Jurkat, Clone E6-1 (cell line): ENCODE measurements at places on chromosomes 6 and 20.

- no peak for DNase-seq
These were observed 463.8 kb downstream of the BMP2 start for GRCh38 chr20:7231303-7231702.

GRCh38 chr6:64090352-64090751 is 454.8 kb downstream of the PHF3 start:
- DNase-seq: no peak

DNA sequence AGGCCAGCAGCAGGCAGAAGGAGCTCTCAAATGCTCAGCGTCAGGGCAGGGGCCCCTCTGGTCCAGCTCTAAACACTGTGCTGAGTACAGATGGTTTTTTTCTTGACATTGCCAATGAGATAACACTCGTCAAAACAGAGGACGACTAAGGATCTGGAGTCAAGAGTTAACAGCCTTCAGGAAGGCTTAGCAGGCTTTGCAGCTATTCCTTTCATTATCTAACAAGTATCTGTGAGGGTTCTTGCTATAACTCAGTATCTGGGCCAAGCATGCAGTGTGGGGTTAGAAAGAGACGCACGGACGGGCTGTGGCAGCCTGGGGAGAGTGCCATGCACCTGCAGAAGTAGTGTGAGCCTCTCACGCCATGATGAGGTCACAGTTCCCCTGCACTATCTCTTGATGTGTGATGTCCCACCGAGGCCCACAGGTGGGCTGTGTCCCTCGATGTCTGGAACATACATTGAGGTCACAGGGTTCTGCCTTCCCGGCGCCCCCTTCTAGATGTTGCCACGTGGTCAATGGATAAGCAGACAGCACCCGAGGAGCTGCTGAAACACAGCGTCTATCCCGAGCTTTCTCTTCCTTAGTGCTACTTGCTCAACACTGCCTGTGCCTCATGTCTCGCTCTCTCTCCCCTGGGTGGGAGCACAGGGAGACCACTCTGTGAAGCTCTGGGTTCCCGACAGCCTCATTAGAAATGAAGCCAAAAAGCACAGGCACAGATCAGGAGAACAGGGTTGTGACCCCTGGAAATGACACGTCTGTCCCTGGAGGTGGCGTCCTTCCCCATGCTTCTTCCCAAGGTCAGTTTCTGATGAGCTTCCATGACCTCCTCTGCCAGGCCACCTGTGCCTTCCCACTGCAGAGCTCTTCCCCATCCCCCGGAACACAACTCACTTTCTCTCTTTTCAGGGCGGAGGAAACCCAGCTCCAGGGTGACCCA is 85.5 kb upstream of the RPS6KA2 start:
- DNase-seq: no peak

DNA sequence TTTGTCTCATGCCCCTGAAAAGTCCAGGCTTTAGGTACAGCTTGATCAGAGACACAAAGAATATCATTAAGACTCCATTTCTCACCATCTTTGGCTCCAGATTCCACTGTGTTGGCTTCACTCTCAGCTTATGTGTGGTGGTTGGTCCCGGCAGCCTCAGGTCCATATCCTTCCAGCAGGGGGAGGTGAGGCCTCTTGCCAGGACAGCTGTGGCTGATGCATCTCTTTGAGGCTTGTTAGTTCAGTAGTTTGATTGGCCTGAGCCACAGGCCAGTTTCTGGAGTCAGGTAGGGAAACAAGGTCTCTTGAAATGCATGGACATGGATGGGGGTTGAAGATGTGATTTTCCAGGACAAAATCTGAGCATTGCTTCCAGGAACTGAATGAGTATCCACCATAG is 62.4 kb downstream of the JAG1 start:
- peak; percentile 29 for DNase-seq

DNA sequence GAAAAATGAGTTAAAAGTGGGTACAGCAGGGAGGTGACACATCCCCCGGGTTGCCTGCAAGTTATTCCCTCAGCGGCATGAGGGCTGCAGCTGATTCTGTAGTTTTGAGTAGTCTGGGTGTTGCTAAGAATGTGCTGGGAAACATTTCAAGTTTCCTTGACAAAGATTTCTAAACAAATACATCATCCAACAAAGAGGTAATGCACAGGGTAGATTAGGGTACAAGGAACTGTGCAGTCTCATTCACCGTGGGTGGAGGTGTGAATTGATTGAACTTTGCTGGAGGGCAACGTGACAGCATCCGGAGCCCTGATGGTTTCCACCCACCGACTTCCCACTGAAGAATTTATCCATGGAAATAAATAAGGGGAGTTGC is 21.8 kb downstream of the CASS4 start:
- no peak for DNase-seq

DNA sequence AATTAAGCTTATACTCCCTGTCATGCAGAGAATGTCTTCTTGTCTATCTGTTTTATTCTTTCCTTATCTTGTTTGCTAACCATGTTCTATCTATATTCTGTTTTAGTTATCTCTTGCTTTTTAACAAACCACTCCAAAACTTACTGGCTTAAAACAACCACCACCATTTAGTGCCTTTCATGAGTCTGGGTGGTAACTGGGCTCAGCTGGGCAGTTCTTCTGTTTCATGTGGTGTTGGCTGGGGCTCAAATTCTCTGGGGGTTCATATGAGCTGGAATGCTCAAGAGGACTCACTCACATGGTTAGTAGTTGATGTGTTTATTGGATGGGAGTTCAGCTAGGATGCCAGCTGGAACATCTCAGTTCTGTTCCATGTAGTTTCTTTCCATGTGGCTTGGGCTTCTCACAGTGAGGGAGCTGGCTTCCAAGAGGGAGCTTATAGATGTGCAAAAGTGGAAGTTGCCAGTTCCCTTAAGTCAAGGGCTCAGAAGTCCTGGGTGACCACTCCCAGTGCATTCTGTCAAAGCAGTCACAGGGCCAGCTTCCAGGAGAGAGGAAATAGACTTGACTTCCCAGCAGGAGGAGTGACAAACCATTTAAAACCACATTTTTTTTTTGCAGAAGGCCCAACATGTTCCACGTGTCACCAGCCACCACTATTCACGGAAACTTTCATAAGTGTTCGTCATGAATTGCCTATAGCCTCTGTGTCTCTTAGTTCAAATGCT is 70.4 kb downstream of the PLCB4 start:
- DNase-seq: no peak

- DNase-seq: peak; percentile 36
These were observed 496 bp upstream of the BEND3 start for GRCh38 chr6:107115695-107116327.

GRCh38 chr20:23009636-23010035 is 25.5 kb upstream of the SSTR4 start:
- DNase-seq: no peak

GRCh38 chr20:10631126-10631525 is 42.7 kb downstream of the JAG1 start:
- no peak for DNase-seq

- DNase-seq: no peak
These were observed 122.2 kb upstream of the MARCKS start for GRCh38 chr6:113734982-113735381.

GRCh38 chr6:33271117-33271467 is 584 bp downstream of the VPS52 start:
- DNase-seq: no peak

- DNase-seq: no peak
These were observed 263.4 kb downstream of the ARHGAP18 start for GRCh38 chr6:129446272-129447197.

DNA sequence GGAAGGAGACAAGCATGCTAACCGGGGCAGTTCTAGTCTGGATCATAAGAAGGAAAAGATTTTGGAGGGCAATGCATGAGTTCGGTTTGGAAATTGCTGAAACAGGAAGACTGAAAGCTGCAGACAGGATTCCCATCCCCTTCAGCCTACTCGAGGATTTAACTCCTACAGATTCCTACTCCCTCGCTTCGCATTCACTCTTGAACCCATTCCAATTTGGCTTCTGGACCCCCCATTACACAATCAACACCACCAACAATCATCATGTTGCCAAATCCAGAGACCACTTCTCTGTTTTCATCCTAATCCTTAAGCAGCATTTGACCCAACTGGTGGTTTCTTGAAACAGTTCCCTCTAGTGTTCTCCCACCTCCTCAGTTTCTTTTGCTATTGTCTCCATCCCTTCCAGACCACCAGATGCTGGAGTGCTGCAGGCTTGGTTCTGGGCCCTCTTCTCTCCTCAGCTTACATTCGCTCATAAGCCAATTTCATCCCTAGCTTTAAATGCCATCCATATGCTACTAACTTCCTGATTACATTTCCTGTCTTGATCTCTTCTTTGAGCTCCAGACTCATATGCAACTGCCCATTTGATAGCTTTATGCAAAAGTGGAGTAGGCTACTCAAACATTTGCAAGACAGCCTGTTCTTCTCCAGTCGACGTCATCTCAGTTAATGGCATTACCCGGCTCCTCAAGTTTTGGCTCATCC is 66.5 kb downstream of the DTNBP1 start:
- no peak for DNase-seq

DNA sequence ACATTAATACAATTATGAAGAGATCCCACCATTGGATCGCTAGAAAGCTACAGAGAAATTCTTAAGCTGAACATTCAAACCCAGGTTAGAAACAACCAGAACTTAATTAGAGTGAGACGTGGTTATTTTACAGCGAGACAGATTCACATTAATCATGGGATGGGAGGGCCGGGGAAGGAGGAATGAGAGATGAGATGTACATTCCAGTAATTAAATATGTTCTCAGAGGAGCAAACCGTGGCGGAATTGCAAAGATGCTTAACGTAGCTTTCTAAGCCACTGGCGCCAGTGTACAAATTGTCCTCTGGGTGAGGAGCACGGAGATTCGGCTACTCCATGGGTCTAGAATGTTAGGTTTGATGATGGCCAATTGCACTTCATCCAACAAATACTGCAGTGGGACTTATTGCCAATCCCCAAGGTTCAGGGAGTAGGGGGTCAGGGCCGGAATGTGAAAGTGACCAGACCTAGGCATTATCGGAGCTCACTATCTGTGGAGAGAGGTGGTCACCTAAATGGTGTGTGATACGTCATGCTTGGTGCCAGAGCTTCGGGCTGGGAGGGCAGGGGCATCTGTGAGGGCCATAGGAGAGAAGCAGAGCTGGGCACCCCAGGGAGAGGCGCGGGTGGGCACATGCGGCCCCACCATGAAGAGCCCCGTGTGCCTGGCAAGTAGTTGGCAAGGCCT is 114.7 kb downstream of the EDN3 start:
- DNase-seq: no peak

DNA sequence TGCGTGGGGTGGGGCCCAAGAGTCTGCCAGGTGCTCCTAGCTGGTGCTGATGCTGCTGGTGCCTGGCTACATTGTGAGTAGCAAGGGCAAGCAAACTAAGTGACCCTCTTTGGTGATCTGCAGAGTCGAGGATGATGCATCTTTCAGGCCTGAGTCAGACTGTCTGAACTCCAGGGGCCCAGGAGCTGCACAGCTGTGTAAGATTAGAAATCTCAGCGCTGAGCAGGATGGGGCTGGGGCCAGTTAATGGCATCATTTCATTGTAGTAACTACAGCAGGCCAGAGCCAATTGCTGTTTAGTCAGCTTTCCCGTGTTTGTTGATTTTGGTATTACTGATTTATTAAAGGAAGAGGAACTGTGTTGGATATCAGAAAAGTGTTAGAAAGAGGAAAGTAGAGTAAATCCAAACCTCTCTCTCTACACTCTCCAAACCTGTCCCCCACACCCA is 365.2 kb downstream of the PAX1 start:
- DNase-seq: no peak

GRCh38 chr6:129102741-129103140 is 219.8 kb downstream of the LAMA2 start:
- DNase-seq: no peak

GRCh38 chr6:168107191-168107983 is 28.4 kb upstream of the FRMD1 start:
- no peak for DNase-seq

DNA sequence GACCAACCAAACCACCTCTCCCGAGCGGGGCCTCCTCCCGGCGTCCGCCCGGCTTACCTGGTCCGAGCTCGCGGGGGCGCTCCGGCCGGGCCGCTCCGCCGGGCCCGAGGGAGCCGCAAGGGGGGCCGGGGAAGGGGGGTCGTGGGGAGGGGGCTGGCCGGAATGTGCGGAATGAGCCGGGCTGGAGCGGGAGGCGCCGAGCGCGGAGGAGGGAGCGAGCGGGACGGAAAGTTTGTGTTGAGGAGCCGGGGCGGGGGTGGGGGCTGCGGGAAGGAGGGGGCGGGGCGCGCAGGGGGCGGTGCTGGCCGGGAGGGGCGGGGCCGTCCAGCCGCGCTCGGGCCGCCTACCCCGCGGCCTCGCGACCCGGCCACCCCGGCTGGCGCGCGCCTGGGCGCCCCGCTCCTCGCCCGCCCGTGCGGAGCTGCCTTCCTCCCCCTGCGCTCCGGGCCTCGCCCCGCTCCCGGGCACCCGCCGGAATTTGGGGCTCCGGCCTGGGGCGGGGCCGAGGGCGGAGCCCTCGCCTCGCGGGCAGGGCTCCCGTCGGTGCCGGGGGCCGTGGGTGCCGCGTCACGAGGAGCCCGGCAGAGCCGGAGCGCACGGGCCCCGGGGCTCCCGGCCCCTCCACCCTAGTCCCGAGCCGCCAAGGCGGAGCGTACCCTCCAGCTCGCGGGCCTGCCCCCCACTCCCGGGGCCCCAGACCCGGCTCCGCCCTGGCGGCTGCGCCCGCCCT is at the start of gene TEAD3:
Gene TEAD3 (minus strand): TSS at position 239 of the 730 bp plus-strand sequence.
- no peak for DNase-seq

GRCh38 chr6:122072014-122072647 is 327.3 kb upstream of the HSF2 start:
- DNase-seq: no peak

- peak; percentile 28 for DNase-seq
These were observed 17.0 kb upstream of the ZNF318 start for GRCh38 chr6:43386492-43386891.

- DNase-seq: no peak
These were observed 554.3 kb downstream of the EPHA7 start for GRCh38 chr6:92864966-92865555.

DNA sequence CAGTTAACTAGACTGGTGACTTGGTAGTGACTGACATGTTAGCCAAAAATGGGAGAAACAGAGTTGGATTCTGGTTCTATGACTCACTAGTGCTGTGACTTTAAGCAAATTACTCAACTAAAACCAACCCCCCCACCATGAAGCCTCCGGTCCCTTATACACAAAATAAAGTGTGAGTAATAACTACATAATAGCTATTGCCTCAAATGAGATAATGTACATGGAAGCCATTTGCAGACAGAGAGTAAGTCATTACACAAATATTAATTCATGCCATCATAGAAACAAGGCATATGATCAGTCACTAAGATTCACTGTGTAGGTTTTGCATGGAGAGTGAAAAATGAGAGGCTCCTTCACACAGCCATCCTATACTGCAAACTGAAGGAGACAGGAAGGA is 111.9 kb downstream of the HIVEP2 start:
- no peak for DNase-seq

- no peak for DNase-seq
These were observed 15.4 kb downstream of the TAAR1 start for GRCh38 chr6:132643547-132643946.
